SK-N-SH (cell line): ENCODE measurements at places on chromosomes 6 and 20. TPM values are rescaled to one million over a fixed set of nuclear protein-coding genes. Genes with fewer than 3 reads are reported as not detected.
A peak's percentile ranks its signal among the peaks of the same experiment; 100 is the strongest.

DNA sequence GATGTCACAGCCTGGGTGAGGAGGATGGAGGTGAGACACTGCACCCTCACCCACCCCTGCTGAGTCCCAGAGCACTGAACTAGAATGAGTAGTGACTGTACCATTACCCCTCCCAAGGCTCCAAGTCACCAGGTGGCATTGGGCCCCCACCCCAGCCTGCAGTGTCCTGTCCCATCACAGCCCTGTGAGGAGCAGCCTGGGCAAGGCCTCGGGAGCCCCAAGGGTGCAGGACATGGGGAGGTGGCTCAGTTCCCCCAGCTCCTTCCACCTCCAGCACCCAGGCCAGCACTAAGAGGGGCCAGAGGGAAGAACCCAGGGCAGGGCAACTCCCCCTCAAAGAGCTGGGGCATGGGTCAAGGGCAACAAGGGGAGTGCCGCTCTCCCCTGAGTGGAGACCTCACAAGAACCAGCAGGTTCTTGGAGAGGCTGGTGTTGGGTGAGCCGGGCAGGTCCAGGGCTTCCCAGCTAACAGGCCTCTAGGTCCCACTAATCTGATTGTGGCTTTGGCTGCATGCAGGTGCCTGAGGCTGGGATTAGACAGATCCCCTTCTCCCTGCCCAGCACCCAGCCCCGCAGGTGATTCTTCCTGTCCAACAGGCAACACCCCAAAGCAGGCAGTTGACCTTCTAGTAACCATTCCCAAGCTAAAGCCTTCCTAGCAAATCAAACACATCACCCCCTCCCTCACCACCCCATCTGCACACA lies 2.6 kb downstream of the CST4 start:
- H3K27ac ChIP-seq = no peak overlapping the region
- no peaks in the 10 kb centered on the region; the same call in 1 of the 2 replicates for H3K27me3 ChIP-seq
- H3K36me3 ChIP-seq = no peaks in the 10 kb centered on the region
- H3K4me3 ChIP-seq = no peak overlapping the region

- DNase-seq = no peak
- H3K27me3 ChIP-seq = no peaks in the 10 kb centered on the region
- no peak overlapping the region; the same call in 1 of the 2 replicates for H3K27ac ChIP-seq
- no peak overlapping the region for H3K4me3 ChIP-seq
- peaks cover 20% of the 10 kb centered on the region; the same call in 1 of the 2 replicates for H3K4me1 ChIP-seq
- no peaks in the 10 kb centered on the region for H3K36me3 ChIP-seq
These were observed 33.4 kb downstream of the CTNNBL1 start for GRCh38 chr20:37726971-37727956.

DNA sequence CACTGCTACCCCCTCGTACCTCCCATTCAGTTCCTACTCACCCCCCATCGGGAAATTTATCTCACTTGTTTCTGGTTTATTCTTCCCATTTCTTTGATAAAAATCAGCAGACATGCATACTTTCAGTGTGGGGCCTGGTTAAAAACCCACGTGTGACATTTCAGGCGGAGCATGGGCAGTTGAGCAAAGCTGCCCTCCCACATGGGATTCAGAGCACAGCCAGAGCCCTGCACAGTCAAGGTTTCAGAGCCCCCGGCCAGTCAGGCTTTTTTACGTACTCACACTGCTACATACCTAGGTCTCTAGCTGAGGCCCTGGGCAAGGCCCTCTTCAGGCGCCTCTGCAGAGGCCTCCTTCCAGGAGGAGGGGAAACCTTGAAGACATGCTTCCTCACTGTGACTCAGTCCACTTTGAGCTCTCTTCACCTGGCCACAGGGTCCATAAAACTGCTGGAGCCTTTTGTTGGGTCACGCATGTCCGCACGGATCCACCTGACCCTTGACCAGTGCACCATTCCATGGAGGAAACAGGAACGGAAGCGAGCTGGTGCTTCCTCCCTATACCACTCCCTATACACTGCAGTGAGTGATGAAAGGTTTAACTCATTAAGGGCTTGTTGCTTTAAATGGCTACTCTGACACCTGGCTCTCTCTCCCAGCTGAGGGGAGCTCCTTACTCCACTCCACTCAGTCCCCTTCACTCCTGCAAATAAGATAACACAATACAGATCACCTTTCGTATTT lies 713.3 kb downstream of the PRKN start:
- H3K27ac ChIP-seq = no peak overlapping the region
- DNase-seq = peak; percentile 37
- H3K4me3 ChIP-seq = no peak overlapping the region
- no peaks in the 10 kb centered on the region for H3K36me3 ChIP-seq
- no peaks in the 10 kb centered on the region for H3K27me3 ChIP-seq

DNA sequence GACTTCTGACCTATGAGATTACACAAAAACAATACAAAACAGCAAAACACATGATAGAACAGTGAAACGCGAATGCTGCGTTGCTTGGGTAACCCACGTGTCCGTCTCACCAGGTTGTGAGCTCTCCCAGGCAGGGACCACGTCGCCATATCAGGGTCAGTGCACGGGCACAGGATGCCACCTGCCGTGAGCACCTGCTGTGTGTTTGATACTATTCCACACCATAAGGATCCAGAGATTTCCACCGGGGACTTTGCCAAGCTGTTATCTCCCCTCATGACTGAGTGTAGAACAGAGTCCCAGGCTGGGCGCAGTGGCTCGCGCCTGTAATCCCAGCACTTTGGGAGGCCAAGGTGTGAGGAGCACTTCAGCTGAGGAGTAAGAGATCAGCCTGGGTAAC lies 288.0 kb downstream of the BMP7 start:
- no peak overlapping the region for H3K27ac ChIP-seq
- H3K4me3 ChIP-seq = no peak overlapping the region
- no peaks in the 10 kb centered on the region for H3K36me3 ChIP-seq

DNA sequence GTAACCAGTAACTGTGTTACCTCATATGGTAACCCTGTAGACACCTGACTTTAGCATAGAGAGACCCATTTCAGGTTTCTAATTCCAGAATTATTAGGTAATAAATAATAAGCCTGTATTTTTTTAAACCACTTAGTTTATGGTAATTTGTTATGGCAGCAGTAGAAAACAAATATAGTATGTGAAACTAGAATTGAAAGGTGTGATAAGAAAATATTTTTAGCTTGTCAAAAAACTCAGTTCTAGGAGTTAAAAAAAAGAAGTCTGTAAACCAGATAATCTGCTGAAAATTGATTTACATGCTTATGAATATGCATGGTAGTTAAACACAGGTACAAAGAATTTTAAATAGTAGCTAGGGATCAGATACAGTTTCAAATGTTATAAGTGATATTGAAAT lies 695.0 kb upstream of the GJE1 start:
- no peaks in the 10 kb centered on the region for H3K4me1 ChIP-seq
- no peak overlapping the region for H3K4me3 ChIP-seq
- no peaks in the 10 kb centered on the region for H3K36me3 ChIP-seq
- H3K27me3 ChIP-seq = no peaks in the 10 kb centered on the region
- H3K27ac ChIP-seq = no peak overlapping the region

- H3K27me3 ChIP-seq = peaks cover 25% of the 10 kb centered on the region; the same call in 1 of the 2 replicates
- H3K4me1 ChIP-seq = no peaks in the 10 kb centered on the region
- no peaks in the 10 kb centered on the region for H3K36me3 ChIP-seq
- no peak for DNase-seq
- H3K4me3 ChIP-seq = no peak overlapping the region
These were observed 17.1 kb downstream of the TCF21 start for GRCh38 chr6:133906050-133906449.

DNA sequence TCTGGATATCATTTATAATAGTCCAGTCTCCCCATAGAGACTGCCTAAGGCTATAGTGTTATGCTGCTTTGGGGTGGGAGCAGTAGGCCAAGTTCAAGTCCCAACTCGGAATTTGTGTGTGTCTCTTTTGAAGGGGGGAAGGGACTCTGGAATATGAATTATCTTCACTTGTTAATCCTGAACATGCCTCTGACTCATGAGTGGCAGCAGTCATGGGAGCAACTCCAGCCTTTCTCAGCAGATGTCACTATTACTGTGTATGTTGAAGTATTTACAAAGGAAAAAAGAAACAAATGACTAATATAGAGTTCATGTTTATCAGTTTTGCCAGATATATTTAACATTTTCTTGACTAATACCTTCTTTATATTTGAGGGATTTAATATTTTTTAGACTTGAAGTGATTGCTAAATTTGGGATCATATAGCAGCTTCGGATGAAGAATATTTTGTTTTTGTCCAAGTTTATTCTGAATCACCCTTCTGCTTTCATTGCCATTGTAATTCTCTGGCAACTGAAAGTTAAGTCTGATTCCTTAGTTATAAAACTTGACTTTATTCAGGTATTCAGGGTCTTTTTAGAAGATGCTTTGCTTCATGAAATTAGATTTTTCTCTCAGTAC lies 23.4 kb downstream of the FAM217A start:
- no peak overlapping the region for H3K27ac ChIP-seq
- no peaks in the 10 kb centered on the region for H3K27me3 ChIP-seq
- H3K4me3 ChIP-seq = no peak overlapping the region
- H3K36me3 ChIP-seq = peaks cover 85% of the 10 kb centered on the region
- DNase-seq = peak; percentile 20

- no peaks in the 10 kb centered on the region for H3K27me3 ChIP-seq
- H3K4me1 ChIP-seq = peaks cover 18% of the 10 kb centered on the region
- H3K27ac ChIP-seq = no peak overlapping the region
- H3K36me3 ChIP-seq = no peaks in the 10 kb centered on the region
These were observed 586 bp upstream of the HMGA1 start for GRCh38 chr6:34236131-34236442.

DNA sequence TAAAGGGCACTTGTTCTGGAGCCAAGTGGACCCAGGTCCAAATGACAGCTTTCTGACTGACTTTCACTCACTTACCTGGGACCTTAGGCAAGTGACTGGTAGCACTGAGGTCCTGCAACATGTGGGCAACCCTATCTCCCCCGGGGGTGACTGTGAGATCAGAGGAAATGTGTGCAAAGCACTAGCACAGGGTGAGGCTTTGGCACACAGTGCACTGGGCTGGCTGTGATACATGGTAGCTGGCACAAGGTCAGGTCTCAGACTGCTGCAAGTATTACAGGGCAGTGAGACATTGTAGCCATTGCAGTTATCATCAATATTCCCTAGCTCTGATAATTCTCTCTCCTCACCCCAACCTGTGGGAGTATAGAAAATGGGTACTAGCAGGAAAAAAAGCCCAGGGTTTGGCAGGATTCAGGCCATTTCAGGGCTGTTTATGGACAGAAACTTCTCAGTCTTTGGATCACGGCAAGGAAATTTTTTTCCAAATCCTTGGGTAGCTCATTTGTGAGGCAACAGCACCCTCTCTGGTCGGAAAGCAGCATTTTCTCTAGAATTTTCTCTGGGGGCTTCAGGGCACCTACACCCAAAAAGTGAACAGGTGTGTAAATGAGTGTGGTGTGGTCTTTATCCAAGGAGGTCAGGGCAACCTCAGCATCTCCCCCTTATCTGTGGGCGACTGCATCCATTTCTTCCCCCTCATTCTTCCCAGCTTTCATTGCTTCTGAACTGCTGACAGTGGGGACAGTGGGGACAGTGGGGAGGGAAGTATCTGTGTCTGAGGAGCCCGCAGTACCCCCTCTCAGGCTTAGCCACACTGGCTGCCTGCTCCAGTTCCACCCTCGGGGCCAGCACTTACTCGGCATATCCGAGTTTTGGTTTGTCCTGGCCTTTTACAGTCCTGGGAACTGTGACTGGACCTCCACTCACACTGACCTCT lies 148.7 kb upstream of the PHACTR3 start:
- no peak overlapping the region for H3K4me3 ChIP-seq
- no peak overlapping the region for H3K27ac ChIP-seq
- no peaks in the 10 kb centered on the region for H3K4me1 ChIP-seq
- DNase-seq = peak; percentile 77
- H3K36me3 ChIP-seq = no peaks in the 10 kb centered on the region

- no peaks in the 10 kb centered on the region for H3K27me3 ChIP-seq
- H3K36me3 ChIP-seq = peaks cover 6% of the 10 kb centered on the region
- DNase-seq = no peak
- no peak overlapping the region; the same call in 1 of the 2 replicates for H3K27ac ChIP-seq
- H3K4me1 ChIP-seq = peaks cover 33% of the 10 kb centered on the region; the same call in 1 of the 2 replicates
These were observed 166.3 kb downstream of the KCNQ5 start for GRCh38 chr6:72788188-72788587.

DNA sequence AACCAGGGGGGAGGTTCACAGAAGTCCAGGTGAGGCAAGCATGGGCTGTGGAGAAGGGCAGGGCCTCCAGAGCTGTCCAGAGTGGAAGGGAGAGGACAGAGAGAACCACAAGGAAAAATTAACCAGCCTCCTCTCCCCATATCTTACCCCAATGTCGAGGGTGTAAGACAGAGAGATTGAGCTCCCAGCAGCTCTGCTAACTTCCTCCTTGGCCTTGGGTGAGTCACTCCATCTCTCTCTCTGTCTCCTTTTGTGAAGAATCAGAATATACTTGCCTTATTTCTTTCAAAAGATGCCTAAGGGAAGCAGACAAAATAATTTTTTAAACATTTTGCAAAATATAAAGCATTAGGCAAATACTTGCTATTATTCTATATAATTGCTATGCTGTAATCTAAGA lies 58.3 kb upstream of the IYD start:
- no peaks in the 10 kb centered on the region for H3K4me1 ChIP-seq
- no peaks in the 10 kb centered on the region for H3K36me3 ChIP-seq
- no peaks in the 10 kb centered on the region; the same call in 1 of the 2 replicates for H3K27me3 ChIP-seq

- DNase-seq = no peak
- no peaks in the 10 kb centered on the region for H3K27me3 ChIP-seq
- no peak overlapping the region for H3K27ac ChIP-seq
- peaks cover 54% of the 10 kb centered on the region for H3K36me3 ChIP-seq
These were observed 13.7 kb downstream of the RIPK1 start for GRCh38 chr6:3081960-3082359.

- DNase-seq = no peak
- H3K36me3 ChIP-seq = no peaks in the 10 kb centered on the region
- H3K4me3 ChIP-seq = no peak overlapping the region
- H3K27me3 ChIP-seq = no peaks in the 10 kb centered on the region
- no peaks in the 10 kb centered on the region for H3K4me1 ChIP-seq
These were observed 232.0 kb downstream of the IBTK start for GRCh38 chr6:82015526-82015925.

- no peaks in the 10 kb centered on the region for H3K36me3 ChIP-seq
- H3K27ac ChIP-seq = peak overlapping the region; percentile 84
- H3K4me3 ChIP-seq = no peak overlapping the region
- no peaks in the 10 kb centered on the region for H3K27me3 ChIP-seq
These were observed 45.9 kb downstream of the RIPOR3 start for GRCh38 chr20:50645253-50646068.

DNA sequence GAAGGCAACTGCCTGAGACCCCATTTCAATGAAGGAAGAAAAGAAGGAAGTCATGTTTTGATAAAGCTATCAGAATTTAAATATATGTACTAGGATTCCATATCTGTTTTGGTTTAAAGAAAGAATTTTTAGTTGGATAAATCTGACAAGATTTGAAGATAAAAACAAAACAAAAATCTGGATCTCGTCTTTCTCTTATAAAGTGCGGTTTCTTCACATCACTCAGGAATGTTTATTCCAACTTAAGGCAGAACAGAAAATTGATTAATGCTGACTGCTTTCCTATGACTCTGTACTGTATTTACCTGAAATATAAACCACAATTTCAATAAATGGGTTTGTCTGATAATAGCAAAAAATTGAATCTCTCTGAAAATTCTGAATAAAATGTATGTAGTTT lies 439.7 kb downstream of the RFPL4B start:
- H3K4me1 ChIP-seq = no peaks in the 10 kb centered on the region
- H3K36me3 ChIP-seq = no peaks in the 10 kb centered on the region
- no peak overlapping the region for H3K4me3 ChIP-seq
- no peaks in the 10 kb centered on the region for H3K27me3 ChIP-seq

- no peaks in the 10 kb centered on the region for H3K27me3 ChIP-seq
- H3K4me1 ChIP-seq = no peaks in the 10 kb centered on the region
- DNase-seq = no peak
- H3K4me3 ChIP-seq = no peak overlapping the region
- no peaks in the 10 kb centered on the region for H3K36me3 ChIP-seq
- H3K27ac ChIP-seq = no peak overlapping the region
These were observed 699.9 kb downstream of the FRK start for GRCh38 chr6:115360602-115361325.

Gene OOEP
- not detected in 2 replicates for polyA plus RNA-seq

Gene TMEM200A
- polyA plus RNA-seq = 32.6 and 36.0 TPM in 2 replicates

Gene ASIP
- 0.15 TPM in 1 of 2 replicates, not detected in the other for polyA plus RNA-seq

Gene TCP11
- 0.05 and 0.16 TPM in 2 replicates for polyA plus RNA-seq

Gene AIF1
- polyA plus RNA-seq = not detected in 2 replicates

Gene TMC2
- not detected in 2 replicates for polyA plus RNA-seq

Gene C6orf15
- polyA plus RNA-seq = not detected in 2 replicates

Gene THEMIS
- not detected in 2 replicates for polyA plus RNA-seq
